Gastrocnemius medialis (tissue), 4 donors: ENCODE measurements at places on chromosomes 13 and 19.
A peak's percentile ranks its signal among the peaks of the same experiment; 100 is the strongest.

DNA sequence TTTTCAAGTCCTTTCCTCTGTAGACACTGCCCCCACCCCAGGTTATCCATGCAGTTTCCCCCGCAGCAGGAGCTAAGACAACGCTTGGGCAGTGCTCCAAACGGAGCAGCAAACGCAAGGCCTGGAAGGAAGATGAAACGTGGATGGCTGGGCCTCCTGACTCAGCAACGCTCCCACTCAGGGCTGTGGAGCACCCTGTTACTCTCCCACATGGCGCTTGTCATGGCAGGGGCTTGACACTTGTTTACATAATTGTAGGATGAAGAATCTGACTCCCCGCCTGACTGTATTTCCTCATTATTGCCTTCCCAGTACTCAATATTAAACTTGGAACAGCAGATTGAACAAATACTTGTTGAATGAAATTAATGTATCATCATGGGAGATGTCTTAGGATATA, 799 bp upstream of the C1QTNF9B start:
- no peak for DNase-seq

DNA sequence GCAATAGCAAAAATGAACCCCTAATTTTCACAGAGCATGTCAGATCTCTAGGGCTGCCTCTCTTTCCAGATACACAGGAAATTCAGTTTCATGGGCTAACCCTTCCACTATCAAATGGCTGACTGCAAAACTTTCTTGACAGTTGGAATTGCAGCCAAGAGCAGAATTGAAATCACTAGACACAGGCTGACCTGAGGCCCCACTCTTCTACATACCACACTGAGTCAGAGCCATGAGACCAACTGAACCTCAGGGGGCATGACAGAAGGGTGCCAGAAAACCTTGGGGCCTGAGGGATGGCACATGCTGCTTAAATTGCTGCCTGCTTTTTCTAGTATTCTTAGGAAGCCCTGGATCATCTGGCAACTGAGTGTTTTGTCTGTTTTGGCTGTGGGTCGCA, 1.7 kb upstream of the DLEU7 start:
- DNase-seq, result no peak

DNA sequence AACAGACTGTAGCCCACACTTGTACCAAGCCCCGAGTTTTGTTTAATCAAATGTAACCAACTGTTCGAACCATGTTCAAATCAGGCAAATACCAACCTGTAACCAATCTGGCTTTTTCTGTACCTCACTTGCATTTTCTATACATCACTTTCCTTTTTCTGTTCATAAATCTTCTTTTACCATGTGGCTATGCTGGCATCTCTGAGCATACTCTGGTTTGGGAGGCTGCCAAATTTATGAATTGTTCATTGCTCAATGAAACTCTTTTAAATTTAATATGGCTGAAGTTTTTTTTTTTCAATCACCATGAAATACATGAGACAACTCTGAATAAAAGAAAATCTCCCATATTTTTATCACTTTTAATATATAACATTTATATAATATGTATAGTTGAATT, 256.1 kb downstream of the SLITRK6 start:
- no peak for DNase-seq

- DNase-seq, result no peak
Measured at GRCh38 chr19:38841787-38842438, 7.9 kb downstream of the HNRNPL start.

DNA sequence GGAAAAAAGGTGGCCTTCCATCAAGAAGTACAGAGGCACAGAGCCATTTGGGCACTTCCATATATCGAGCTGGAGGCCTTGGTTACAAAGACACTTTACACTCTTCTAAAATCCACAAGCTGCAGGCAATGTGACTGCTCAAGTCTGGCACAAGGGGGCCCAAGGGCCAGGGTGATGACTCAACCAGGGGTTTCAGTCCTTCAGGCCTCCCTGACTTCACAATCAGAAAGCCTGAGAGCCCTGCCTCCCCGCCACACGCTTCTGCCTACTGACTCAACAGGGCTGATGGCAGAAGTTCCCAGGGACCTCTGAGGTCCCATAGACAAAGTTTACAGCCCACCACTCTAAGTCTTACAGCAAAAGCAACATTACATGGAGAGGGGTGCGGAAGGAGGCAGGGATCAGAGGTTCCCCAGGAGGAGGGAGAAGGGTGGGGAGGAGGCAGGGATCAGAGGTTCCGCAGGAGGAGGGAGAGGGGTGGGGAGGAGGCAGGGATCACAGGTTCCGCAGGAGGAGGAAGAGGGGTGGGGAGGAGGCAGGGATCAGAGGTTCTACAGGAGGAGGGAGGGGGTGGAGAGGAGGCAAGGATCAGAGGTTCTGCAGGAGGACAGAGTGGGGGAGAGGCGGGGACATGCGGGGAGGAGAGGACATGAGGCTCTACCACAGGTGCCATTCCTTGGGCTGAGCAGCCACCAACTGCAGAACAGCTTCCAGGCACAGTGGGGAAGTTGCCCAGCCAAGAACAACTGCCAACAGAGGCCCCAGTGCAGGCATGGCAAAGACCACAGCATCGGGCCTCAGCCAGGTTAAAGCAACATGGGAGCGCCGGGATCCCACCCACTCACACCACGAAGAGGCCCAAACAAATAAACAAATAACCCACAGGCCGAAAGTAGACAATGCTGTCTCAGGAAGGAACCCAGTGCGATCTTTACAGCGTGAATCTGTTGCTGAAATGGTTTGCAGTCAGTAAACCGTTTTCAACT, 52.0 kb downstream of the SLC7A1 start:
- DNase-seq, result no peak

DNA sequence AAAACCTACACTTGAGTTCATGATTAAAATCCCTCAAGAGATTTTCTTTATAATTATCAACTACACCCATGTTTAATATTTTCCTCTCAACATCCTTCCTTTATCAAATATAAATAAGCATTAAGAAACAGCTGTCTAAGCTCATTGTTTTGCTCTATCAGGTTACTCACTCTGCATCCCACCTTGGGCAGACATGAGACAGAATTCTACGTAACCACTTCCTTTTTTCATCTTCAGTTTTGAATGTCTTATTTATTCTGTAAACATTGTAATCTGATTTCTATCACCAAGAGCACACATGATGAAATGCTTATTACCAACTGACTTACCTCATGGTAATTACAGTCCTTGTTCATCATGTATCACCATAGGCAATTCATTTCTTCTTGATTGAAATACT, 1256.6 kb upstream of the ATXN8OS start:
- no peak for DNase-seq

- DNase-seq, result no peak
Measured at GRCh38 chr13:35471706-35472322, 4.7 kb downstream of the MAB21L1 start.

DNA sequence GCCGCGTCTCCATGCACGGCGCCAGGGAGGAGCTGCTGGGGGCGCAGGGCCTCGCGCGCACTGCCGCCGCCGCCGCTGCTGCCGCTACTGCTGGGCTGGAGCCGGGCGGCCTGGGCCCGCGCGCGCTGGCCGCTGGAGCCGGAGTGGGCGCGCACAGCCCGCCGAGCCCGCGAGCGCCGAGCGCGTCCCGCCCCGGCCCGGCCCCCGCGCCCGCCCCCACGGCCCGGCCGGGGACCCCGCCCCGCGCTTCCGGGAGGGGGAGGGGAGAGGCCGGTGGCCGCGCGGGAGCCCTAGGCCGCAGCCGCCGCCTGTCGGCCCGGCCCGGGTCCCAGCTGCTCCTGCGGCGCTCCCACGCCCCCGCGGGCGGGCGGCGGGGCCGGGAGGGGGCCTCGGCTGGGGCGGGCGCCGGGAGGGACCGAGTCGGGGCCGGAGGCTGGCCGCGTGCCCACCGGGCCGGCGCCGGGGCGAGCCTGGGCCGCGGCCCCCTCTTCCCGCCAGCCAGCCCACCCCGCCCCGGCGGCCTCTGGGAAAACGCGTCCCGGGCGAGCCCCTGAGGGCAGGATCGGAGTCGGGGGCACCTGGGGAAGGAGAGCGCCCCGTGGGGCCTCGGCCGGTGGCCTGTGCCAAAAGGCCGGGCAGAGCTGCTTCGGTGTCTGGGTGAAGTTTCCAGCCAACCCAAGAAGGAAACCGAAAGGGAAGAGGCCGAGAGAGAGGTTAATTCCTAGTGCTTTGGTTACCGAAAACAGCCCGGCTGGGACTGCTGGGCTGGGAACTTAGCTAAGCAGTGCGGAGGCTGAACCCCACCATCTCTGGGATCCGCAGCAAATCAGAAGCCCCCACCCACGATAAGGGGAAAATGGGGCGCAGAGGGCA, at the start of gene STK24:
TSS of gene STK24 (minus strand) at position 145 of the 873 bp plus-strand sequence. CDS start 321 bp downstream, outside the sequence.
- DNase-seq, result peak; percentile 35

DNA sequence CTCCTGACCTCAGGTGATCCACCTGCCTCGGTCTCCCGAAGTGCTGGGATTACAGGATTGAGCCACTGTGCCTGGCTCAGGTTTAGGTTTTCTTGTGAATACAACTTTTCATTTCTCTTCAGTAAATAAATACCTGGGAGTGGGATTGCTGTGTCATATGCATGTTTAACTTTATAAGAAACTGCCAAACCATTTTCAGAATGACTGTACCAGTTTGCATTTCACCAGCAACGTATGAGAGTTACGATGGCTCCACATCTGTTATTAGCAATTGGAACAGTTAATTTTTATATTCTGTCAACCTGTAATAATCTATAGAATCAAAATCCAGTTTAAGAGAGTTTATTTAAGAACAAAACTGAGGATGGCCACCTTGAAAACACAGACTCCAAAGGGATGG, 52.2 kb downstream of the TEX26 start:
- no peak for DNase-seq

GRCh38 chr13:40120288-40120687, 464.8 kb downstream of the COG6 start:
- no peak for DNase-seq

- DNase-seq, result no peak
Measured at GRCh38 chr19:30640252-30640965, 268.2 kb downstream of the ZNF536 start.

DNA sequence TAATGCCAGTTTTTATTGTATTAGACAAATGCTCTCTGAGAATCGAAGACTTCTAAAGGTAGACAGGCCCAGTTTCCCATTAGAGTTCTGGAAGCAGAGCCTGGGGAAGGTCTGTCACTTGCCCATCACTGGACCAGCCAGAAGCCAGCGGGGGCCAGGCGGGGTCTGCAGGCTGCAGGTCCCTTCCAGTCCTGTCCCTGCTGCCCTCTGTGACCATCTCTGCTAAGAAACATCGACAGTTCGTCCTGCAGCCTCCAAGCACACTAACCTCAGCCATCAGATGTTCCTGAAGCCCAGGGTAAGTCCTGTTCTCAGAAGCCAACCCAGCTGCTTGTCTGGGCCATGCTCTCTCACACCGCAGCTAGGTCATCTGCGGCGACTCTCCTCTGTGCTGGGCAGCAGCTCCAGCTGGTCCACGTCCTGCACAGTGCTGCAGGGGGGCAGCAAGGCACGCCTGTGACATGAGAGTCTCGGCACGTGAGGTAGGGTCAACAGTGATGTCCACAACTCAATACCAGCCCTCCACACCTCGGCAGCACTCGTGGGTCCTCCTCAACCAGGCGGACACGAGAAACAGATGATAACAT, 2.9 kb upstream of the ADPRHL1 start:
- DNase-seq, result no peak

- no peak for DNase-seq
Measured at GRCh38 chr13:105616333-105617075, 919.0 kb downstream of the EFNB2 start.

DNA sequence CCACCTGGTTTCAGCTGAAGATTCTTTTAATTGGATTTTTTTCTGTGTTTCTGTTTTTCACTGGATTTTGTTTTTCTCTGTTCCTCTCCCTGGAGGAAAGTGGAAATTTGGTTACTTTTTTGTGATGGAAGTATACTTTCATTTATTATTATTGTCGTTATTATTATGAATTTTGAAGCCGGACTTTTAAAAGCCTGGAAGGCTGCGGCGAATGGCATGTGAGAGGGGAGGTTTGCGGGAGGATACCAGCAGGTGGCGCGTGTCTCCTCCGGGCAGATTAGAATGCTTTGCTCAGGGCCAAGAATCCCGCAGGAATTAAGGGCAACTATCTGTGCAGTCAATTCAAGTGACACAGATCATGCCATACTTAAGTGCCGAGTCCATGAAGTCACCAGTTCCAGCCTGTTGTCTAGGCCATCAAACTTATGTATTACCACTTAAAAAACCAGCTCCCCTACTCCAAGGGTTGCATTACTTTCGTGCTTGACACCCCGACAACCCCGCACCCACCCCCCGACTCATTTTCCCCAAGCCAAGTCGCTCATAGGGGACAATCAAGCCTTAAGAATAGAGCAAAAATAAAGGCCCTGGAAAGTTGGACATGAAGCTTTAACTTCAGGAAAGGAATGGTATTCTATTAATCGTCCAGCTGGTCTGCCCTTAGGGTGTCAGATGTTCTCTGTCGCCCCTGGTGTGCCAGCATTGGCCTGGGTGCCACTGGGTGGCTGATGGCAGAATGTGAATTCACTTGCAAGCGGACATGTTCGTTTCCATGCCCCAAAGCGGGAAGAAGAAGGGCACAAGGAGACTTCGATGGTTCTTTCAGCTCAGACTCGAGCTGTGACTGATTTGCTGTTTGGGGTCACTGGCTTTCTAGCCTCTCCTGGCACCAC, 1.3 kb upstream of the LRCH1 start:
- peak; percentile 60 for DNase-seq
